ENCODE measurements at places on chromosomes 12 and 14.

DNA sequence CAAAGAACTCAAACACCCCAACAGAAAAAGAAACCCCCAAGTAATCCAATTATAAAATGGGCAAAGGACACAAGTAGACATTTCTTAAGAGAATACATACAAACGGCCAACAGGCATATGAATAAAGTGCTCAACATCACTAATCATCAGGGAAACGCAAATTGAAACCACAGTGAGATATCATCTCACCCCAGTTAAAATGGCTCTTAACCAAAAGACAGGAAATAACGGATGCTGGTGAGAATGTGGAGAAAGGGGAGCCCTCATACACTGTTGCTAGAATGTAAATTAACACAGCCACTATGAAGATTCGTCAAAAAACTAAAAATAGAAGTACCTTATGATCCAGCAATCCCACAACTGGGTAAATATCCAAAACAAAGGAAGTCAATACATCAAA is 52.4 kb downstream of the CLMN start:
- DNase-seq = no peak

GRCh38 chr14:61609191-61609843 is 86.0 kb upstream of the HIF1A start:
- DNase-seq = peak; percentile 44

DNA sequence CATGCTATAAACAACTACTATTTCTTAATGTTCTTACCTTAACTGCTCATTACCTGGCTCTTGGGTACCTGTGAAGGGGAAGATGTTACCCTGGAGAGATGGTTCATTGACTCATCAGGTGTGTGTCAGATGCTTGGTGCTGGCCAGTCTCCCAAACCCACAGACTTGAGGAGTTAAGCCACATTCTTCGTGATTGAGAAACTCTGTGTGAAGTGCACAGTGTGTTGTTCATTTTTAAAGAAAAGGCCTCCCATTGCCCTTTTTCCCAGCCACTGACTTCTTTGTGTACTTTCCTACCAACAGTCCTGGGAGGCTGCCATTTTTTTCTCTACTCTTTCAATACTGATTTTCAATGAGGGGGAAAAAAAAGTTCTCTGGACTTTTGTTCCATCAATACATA is 3.2 kb downstream of the MGST1 start:
- no peak for DNase-seq

- no peak for DNase-seq
These were observed 18.6 kb upstream of the PLEKHG3 start for GRCh38 chr14:64685371-64686281.

- DNase-seq = no peak
These were observed 11.2 kb upstream of the BTG1 start for GRCh38 chr12:92156704-92157395.

DNA sequence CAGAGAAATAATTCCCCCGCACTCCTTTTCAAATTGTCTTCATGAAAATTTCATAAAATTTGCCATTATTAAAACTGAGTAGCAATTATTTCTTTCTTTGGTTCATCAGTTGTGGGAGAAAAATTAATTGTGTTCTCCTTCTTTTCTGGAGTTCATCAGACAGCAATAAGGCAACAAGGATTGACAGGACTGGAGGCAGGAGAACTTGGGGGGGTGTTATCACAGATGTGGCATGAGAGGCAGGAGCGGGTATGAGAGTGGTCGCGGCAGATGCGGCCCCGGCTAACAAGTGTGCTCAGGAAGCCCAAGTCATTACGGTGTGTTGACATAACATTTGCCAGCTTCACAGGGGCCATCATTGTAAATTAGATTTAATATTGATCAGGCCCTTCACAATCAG is 306.6 kb upstream of the TMPO start:
- DNase-seq = no peak

DNA sequence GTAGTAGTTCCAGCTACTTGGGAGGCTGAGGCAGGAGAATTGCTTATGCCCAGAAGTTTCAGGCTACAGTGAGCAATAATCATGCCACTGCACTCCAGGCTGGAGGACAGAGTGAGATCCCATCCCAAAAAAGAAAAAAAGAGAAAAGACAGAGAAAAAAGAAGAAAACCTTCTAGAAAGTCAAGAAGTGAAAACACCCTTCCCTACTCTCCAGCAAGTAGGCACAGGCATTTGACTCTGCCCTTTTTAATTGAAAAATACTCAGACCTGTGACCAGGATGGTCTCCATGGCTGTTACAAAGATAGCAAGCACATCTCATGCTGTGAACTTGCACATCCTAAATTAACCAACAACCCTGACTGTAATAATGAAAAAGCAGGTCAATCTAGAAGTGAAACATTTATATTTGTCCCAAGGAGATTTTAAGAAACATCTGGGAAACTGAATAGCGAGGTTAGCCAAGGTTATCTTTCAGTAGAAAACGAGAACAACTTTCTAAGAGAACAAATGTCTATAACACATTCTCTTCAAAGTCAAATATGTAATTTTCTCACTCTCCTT is 2.0 kb downstream of the TMTC1 start:
- DNase-seq = no peak

DNA sequence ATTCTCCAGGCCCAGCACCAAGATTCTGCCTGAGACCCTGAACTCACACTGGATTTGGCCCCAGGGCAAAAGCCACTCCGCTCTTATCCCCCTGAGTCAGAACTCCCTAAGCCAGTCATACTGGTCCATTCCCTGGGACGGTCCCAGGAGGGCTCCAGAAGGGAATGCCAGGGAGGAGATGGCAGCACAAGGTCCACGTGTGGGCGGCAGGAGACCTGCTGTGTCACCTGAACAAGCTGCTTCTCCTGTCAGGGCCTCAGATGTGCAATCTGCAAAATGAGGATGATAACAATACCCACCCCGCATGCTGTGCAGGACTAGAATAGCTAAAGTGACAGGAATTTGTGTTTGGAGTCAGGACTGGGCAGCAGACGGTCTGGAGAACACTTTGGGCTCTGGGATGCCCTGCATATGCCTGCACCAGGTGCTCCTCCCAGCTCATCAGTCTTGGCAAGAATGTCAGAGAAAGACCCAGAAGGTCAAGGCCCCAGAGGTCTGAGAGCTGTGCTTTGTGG is 40.3 kb downstream of the CMKLR1 start:
- DNase-seq = no peak

DNA sequence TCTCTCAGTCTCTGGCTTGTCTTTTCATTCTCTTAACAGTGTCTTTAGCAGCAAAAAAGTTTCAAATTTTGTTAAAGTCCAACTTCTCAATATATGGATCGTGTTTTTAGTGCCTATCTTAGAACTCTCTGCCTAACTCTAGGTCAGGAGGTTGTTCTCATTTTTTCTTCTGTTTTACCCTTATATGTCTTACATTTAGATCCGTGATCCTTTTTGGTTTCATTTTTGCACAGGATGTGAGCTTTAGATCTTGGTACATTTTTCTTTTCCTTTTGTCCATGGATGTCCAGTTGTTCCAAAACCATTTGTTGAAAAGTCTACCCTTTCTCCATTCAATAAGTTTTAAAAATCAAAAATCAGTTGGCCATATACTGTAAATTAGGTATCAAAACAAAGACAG is 6.8 kb downstream of the VRK1 start:
- DNase-seq = no peak

GRCh38 chr14:28468191-28469151 is 298.1 kb upstream of the FOXG1 start:
- DNase-seq = peak; percentile 56

- DNase-seq = no peak
These were observed 2.2 kb downstream of the FRMD6 start for GRCh38 chr14:51653775-51654532.

- peak; percentile 84 for DNase-seq
These were observed 378.7 kb downstream of the PRKD1 start for GRCh38 chr14:29548948-29549370.

DNA sequence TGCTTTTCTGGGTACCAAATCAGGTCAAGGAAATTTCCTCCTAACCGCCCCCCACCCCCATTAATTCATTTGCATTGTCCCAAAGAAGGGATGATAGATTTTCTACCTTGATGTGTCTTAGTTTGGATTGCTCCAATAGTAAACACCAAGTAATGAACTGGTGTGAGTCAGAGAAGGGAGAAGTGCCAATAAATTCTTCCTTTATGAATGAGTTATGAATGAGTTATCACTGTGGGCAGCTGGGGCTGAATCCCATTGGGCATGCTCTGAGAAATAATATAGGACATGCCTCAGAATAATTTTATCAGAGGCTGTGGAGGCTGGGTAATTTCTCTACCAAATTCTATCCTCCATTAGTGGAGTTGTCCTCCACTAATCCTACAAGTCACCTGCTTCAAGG is 277.9 kb upstream of the FLRT2 start:
- no peak for DNase-seq

DNA sequence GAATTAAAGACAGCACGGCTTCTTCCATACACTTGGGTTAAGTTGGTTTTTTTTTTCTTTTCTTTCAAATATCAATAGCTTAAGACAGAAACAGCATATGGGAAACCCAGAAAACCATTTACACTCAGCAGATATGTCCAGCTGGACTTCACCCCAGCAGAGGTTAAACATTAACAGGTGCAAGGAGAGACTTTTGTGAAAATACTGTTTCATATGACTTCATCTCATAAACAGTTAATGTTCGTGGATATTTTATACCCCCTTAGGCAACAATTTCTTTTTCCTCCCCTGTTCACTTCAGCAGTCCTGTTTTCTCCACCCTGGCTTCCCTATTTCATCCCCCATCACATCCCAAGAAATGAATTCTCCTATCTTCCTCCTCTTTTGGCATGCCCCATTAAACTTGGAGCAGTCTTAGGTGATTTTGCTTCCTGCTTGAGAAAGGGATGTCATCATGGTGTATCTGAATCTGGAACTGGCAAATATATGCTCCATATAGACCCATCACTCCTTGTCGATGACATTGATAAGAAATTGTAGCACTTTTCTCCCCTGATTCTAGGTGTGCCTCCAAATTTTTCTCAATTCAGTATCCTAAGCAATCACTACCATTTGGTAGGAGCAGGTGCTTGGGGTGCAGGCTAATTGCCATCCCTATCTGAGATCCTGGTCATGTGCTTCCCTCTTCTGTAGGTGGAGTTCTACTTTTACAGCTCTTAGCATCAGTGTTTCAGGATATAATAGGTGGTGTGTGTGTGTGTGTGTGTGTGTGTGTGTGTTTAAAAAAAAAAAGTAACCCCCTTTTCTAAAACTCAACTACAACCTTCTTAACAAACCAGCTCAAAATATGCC is 67.9 kb downstream of the BMP4 start:
- no peak for DNase-seq

GRCh38 chr14:100638211-100638855 is 51.1 kb upstream of the BEGAIN start:
- DNase-seq = no peak

GRCh38 chr12:50504798-50505674 is at the start of gene DIP2B:
TSS of gene DIP2B (plus strand) at chr12:50504985. CDS start at chr12:50505141, 156 bp downstream.
- peak; percentile 78 for DNase-seq

GRCh38 chr14:56248442-56248841 is 130.2 kb downstream of the PELI2 start:
- no peak for DNase-seq

DNA sequence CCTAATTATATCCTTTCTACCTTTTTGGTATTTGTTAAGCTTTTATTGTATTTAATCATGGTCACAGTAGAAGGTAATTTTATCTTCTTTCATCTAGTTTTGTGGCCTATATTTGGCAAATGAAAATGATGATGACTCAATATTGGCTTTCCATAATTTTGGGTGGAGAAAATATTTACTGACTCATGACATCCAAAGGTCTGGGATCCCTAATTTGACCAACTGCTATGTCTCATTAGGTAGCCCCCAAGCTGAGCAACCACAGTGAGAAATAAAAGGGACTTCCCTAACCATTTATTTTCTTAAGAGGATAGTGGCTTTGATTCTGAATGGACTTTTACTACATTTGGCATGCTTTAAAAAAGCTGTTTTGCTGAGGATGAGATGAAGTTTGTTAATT is 289.5 kb downstream of the RMST start:
- DNase-seq = no peak

GRCh38 chr14:53779301-53779700 is 177.3 kb downstream of the BMP4 start:
- DNase-seq = no peak

- no peak for DNase-seq
These were observed 58.1 kb upstream of the DIO2 start for GRCh38 chr14:80269353-80269925.

GRCh38 chr12:93819050-93819491 is 141.9 kb downstream of the CRADD start:
- DNase-seq = no peak

- no peak for DNase-seq
These were observed 463 bp downstream of the NACA start for GRCh38 chr12:56724701-56724971.

- no peak for DNase-seq
These were observed 298.1 kb upstream of the PRICKLE1 start for GRCh38 chr12:42887657-42888056.

DNA sequence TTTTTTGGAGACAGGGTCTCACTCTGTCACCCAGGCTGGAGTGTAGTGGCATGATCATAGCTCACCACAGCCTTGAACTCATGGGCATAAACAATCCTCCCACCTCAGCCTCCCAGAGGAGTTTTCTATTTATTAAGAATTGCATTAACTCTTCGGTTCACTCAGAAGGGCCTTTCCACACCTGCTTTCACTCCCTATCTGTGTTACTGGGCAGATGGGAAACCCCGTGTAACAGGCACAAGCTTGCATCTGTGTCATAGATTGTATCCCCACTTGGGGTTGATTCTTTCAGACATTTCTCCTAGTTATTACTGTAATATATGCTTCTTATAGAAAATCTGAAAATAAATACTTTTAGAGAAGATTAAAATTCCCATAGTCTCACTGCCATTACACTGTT is 38.7 kb downstream of the STX2 start:
- no peak for DNase-seq

DNA sequence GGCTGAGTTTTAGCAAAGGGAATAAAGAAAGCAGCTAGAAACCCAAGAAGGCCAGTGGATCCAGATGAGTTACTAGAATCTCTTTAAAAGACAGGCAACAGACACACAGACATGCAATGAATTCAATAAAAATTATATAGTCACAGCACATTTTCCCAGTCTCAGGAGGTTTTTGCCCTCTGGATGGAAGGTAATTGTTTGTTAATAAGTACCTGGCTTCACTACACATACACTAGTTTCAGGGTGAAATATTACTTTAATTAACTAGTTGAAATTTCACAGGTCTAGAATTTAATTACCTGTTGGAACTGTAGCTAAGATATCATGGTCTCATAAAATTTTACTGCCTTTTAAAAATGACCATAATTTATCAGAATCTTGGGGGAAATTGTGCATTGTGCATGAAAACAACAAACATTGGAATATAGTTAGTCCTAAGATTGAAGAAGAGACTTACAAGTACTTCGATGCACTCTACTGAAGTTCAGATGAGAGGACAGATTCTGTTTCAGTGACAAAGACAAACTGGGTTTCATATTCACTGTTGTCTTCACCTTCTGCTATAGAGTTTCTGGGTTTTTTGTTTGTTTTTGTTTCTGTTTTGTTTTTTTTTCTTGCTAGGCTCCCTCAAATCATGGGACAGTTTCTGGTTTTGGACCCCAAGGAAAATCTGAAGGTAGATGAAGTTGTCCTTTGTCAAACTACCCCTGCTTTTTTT is 277.0 kb upstream of the GARIN6 start:
- no peak for DNase-seq

DNA sequence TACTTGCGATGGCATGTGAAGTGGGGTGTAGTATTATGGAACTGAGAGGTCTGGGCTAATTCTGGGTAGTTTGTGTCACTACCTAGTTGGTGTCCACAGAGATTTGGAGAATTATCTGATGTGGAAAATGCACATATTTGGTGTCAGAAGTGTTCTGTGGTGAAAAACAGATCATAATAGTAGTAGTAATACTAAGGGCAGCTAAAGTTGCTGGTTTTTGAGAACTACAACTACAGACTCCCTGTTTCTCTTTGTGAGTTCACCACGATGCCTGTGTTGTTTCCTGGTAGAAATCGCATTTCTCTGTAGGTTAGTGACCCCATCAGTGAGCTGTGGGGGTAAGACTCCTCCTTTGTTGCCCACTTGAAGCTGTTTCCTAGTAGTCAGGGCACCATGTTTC is 206.5 kb downstream of the FUT8 start:
- no peak for DNase-seq
